ENCODE measurements at places on chromosomes 13 and 19.

DNA sequence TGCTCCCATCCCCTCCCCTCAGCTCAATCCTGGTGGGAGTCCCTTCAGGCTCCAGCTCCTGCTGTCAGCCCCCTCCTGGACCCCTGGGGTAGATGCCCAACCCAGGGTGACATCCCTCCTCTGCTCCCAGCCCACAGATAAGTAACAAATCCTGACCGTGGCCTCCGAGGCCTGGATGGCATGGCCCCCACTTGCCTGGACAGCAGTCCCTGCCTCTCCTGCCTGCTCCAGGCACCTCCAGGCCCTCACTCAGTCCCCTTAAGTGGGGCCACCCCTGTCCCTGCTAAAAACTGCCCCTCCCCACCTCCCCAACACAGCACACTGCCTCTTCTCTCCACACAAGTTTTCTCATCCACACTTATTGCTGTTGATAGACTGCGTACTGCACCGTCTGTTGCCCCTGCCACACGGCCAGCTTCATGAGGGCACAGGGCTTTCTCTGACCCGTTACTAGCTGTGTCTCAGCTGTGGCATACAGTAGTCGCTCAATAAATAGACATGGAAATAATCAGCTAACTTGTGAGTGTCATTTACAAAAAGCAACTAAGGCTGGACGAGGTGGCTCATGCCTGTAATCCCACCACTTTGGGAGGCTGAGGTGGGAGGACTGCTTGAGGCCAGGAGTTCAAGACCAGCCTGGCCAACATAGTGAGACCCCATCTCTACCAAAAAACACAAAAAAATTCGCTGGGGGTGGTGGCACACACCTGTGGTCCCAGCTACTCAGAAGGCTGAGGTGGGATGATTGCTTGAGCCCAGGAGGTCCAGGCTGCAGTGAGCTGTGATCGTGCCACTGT, 5.8 kb downstream of the CERS1 start:
- DNase-seq, result no peak

DNA sequence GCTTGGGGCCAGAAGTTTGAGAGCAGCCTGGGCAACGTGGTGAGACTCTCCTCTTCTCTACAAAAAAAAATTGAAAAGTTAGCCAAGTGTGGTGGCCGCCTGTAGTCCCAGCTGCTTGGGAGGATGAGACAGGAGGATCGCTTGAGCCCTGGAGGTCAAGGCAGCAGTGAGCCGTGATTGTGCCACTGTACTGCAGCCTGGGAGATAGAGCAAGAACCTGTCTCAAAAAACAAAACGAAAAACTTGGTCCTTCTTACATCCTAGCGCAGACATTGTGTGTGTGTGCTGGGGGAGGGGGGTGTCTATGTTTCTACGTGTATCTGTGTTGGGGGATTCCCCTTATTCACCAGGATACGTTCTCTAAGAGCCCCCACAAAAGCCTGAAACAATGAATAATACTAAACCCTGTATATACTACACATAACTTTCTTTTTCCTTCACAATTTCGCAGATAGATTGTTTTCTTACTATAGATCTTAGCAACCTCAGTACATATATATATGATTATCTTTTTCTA, 7.9 kb downstream of the AXL start:
- no peak for DNase-seq

GRCh38 chr19:5302396-5302795, 38.2 kb downstream of the PTPRS start:
- no peak for DNase-seq

GRCh38 chr13:102018716-102019115, 383.1 kb downstream of the FGF14 start:
- no peak for DNase-seq

GRCh38 chr13:114108141-114108761, 24.2 kb downstream of the RASA3 start:
- DNase-seq, result no peak

DNA sequence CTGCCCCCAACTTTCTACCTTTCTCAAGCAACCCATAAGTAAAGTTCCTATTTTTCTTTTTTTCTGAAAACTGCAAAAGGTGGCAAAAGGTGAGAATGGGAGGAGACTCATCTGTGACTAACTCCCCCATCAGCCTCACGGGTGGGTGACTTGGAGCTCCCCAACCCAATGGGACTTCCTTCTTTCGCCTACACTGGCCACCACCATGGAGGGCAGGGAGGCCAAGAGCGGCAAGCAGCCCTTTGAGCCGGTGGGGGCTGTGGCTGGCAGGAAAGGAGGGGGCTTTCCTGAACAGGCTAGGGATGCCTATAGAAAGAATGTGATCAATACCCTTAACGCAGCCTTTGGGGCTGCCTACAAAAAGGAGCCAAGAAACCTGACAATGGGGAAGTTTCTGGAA, 16.5 kb downstream of the IRS2 start:
- DNase-seq, result no peak

DNA sequence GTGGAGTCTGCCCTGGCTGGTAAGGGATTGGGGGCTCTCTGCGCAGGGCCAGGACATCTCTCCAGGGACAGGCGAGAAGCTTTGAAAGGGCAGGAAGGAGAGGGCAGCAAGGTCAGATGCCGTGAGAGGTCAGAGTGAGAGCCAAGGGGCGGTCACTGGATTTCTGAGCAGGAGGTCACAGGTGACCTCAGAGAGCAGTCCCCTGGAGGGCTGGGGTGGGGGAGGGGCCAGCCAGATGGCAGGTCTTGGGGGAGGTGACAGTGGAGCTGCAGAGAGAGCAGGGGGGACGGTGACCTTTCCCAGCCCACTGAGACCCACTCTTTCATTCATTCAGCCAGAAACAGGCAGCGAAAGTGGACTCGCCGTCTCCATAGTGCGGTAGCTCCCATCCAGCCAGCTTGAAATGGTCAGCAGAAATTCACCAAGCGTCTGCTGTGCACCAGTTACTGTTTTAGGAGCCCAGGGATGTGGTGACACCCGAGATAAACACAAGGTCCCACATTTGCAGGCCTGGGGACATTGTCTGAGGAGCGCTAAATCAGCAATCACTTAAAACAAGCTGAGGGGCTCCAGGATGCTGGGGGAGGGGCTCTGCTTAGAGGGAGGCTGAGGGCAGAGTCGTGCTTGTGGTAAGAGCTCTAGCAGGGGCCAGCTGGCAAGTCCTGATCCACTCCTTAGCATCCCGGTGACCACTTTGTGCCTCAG, 10.2 kb downstream of the CARM1 start:
- DNase-seq, result no peak

- no peak for DNase-seq
Measured at GRCh38 chr19:46141421-46141820, 6.6 kb upstream of the IGFL2 start.

GRCh38 chr19:40705362-40705651, 11.4 kb downstream of the COQ8B start:
- no peak for DNase-seq

DNA sequence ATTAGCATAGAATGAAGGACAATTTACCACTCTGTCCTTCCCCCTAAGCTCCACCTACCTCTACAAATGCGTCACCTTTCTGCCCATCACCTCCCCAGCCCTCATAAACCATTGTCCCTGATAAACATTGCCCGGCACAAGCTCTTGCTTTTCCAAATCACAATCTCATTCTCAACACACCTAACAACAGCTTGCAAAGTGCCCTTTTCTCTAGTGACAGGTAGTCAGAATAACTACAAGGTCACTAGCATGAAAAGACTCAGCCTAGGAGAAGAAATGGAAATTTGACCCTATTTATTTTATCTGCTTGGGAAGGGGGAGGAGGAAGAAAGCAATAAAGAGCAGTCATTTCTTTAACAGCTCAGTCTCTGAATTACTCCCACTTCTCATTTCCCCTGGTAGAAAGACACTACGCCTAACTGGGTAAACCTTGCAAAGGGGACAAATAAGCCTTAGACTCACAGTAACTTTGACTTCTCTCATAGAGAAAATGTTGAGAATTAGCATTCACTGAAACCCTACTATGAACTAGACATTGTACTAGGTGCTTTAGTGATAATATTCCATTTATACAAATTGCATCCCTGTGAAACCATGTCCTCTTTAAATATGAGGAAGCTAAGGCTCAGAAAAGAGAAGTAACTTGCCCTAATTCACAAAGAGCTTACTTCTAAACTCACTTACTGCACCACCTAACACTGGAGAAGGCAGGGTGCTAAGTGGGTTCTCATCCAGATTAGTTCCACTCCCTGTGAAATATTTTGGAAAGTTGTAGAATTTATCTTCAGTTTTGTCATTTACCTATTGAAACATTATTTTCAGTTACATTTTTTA, 116.2 kb upstream of the FNDC3A start:
- no peak for DNase-seq

DNA sequence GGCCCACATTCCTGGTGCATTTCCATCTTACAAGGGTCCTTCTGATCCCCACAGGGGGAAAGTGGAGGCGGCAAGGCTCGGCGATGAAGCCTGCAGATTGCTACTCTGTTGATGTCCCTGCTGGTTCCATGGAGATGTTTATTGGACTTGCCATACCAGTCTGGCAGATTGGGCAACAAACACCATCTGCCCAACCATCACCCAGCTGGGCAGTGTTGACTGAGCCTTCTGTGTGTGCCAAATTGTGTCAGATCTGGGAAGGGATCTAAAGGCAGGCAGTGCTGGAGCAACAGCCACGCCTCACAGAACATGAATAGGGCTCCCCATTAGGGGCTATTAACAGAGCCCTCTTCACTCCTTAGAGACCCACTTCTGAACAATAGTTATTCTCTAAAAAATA, 35.0 kb downstream of the FLT1 start:
- DNase-seq, result no peak

DNA sequence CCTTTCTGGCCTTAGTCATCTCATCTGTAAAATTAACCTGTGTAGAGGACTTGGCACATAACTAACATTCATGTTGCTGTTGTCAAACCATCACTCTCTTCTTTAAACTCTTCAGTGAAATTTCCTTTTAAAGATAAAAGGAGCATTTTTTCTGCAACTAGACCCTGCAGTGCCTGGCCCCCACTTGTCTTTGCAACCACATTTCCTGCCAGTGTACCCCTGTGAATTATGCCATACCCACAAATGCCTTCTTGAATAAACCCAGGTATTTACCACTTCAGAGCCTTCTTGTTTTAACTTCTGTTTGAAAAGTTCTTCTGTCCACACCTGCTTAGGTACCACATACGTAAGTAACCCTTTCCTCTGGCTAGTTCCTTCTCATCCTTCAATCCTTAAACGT, 118.8 kb downstream of the CDK8 start:
- DNase-seq, result no peak

- no peak for DNase-seq
Measured at GRCh38 chr13:32092496-32092895, 60.9 kb downstream of the FRY start.

DNA sequence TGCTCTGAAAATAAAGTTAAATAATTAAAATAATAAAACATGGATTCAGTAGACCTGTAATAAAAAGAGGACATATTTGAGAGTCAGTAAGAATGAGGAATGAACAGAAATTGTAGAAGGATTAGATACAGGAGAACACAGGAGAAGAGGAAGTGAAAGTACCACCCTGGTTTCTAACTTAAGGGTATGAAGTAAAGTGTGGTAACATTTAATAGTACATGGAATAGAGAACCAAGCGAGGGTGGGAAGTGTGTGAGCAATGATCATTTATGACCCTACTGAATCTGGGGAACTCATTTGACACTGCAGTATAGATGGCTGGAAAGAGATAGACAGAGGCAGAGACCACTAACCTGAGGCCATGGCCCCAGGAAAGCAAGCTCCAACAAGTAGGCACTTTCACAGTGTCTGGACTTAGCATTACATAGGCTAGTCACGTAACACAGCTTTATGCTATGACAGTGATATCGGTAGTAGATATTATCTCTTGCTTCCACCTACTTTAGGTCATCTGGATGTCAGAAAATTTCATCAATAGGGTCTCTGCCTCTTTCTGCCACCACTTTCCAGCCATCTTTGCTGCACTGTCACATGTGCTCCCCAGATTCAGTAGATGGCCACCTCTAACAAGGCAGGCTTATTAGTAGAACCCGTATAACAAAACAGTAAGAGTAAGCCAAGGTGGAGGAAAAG, 633.9 kb upstream of the MIR17HG start:
- no peak for DNase-seq

DNA sequence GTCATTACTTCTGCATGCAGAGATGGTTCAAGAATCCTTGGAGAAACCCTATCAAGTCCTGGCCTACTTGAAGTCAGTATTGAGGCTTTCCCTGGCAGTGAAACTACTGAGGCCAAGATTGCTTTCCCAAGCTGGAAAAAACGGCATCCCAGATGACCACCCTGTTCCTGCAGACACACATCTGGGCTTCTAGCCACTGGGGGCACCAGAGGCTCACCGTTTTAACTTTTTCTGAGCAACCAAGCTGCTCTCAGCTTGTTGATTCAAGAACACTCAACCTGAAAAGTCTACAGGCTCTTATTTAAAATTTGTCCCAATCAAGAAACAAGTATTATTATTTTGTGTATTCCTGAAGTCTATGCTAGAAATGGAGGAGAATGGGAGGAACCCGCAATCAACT, 66.6 kb downstream of the SPRYD7 start:
- DNase-seq, result no peak

- no peak for DNase-seq
Measured at GRCh38 chr19:23779645-23780044, 21.0 kb upstream of the ZNF681 start.

- no peak for DNase-seq
Measured at GRCh38 chr13:30615481-30615865, 2.2 kb upstream of the USPL1 start.

- no peak for DNase-seq
Measured at GRCh38 chr13:37914781-37915391, 45.3 kb upstream of the TRPC4 start.

GRCh38 chr19:1168572-1169410, 5.3 kb downstream of the SBNO2 start:
- no peak for DNase-seq

DNA sequence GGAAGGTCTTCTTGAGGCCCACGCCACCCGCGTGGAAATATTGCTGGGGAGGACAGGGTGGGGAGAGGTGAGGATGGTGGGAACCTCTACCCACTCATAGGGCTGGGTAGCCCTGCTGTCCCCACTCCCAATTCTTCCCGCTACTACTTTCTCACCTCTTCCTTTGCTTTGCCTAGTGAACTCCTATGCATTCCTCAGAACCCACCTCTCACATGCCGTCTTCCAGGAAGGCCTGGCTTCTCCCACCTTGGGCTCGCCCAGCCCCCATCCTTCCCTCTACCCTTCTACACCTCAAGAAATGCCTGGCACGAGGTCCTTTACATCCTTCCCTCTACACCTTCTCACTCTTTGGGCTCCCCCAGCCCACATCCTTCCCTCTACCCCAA, 62.4 kb downstream of the COLGALT1 start:
- DNase-seq, result no peak

GRCh38 chr19:18742838-18743783, 48.0 kb downstream of the COMP start:
- DNase-seq, result no peak

- no peak for DNase-seq
Measured at GRCh38 chr13:28485996-28486543, 8.9 kb downstream of the FLT1 start.

GRCh38 chr19:16095071-16095571, 16.6 kb upstream of the RAB8A start:
- no peak for DNase-seq

- DNase-seq, result no peak
Measured at GRCh38 chr13:30607908-30608307, 9.8 kb upstream of the USPL1 start.

Measured in NCI-H2081 treated with DMSO at 0.1 percent for 48 hours (cell line).